Vagina (tissue), 2 donors: ENCODE measurements at places on chromosomes 4 and X.

GRCh38 chrX:107537815-107538214 is 88.4 kb downstream of the FRMPD3 start:
- DNase-seq, result no peak

DNA sequence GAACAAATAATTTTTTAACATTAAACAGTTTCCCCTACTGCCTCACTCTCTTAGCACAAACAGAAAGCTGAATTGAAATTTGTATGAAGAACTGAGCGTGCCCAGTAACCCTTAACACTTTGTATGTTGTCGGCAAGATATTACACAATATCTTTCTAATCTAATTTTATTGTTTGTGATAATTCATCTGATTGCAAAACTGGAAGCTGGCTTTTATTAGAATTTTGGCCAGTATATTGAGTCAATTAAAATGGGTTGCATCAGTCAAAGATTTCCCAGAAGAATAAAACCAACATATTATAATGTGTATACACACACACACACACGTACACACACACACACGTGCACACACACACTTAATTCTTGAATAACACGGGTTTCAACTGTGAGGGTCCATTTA is 2332.1 kb downstream of the PCDH7 start:
- no peak for DNase-seq

- DNase-seq, result no peak
Observed at GRCh38 chr4:83651846-83652245, 115.9 kb downstream of the GPAT3 start.

- DNase-seq, result no peak
Observed at GRCh38 chr4:127988638-127989037, 23.4 kb downstream of the ABHD18 start.

DNA sequence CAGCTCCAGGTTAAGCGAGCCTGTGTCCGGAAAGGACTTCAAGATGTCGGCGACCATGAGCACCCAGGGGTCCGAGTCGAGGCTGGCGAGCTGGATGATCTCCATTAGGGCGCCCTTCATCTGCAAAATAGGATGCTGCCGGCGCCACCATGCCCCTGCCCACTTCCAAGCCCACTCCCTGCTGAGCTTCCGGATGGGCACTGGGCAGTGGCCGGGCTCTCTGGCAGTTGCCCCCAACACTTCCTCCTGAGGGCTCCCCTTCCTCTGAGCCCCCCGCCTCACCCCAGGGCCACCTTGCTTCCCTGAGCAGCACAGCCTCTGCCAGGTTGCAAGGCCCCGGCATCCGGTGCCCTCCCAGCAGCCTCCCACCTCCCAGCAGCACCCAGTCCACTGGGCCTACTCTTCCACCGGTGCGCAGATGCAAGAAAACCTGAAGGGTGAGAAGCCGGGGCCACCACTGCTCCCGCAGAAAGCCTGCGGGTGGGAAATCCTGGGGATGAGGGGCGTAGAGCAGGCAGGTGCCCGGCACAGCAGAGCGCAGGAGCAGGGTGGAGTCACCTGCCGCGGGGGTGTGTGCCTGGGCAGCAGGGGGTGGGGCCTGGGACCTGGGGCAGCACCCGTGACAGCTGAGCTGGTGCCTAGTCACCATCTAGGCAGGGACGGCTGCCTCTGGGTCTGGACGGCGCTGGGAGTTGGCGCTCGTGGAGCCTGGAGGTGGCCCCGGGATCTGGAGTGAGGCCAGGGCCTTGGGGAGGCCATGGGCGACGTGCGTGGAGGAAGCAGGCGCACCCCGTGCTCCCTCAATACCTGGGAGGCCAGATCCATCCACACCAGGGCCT is 17.0 kb downstream of the NELFA start:
- DNase-seq, result no peak

- DNase-seq, result no peak
Observed at GRCh38 chr4:116070283-116070682, 956.9 kb upstream of the NDST4 start.

DNA sequence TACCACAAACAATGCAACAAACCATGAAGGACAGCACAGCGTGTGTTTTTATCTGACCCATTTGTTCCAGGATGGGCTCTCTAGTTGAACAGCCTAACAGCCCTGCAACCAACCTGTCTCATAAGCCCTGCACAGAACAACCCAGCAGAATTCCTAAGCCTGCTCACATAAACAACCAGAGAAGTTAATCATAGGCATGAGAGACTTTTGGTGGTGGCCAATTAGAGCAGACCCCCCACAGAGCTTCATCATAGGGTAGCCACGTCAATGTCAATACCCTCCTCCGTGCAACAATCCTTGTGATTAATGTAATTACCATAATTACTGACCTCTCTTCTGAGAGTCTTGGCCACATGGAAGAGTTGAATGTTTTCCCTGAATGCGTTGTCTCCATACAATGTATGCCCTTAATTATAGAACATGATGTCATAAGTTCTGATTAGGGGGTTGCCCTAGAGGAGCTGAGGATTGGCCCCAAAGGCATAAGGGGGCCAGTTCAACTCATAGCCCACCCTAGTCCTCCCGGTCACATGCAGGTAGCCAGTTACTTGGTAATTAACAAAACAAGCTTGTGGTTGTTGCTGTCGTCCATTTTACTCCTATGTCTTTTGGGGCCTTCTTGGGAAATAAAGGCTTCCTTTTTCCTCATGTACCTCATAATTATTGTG is 92.7 kb downstream of the SYNPO2 start:
- no peak for DNase-seq

DNA sequence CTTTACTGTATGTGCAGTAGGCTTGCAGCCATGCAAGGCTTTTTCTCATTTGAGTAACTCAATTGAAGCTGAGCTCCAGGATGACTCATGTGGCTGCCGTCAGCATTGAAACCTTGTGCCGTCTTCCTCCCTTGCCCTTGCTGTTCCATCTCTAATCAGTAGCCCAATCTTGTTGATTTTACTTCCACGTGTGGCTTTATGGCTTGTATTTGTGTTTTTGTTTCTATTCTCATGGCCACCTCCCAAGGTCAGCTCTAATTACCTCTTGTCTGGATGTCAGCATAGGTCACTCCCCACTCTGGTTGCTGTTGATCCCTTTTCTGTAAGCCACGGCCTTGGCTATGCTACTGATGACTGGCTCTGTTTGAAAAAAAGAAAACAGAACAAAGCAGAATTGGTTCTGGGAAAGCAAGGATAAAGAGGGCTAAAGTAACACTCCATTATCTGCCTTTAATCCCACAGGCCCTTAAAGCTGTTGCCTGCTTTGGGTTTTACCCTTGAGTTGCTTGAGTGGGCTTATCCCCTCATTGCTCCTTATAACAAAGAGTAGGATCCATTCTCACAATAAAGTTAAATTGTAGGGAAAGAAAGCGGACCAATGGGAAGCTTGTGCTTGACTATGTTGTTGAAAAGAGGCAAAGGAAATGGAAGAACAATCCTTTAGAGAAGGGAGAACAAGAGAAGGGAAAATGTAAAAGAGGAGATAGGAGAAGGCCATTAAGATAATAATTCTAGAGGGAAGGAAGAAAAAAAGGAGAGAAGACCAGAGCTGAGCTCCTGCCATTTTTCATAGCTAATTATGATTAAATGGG is 173.9 kb upstream of the PGRMC2 start:
- no peak for DNase-seq

DNA sequence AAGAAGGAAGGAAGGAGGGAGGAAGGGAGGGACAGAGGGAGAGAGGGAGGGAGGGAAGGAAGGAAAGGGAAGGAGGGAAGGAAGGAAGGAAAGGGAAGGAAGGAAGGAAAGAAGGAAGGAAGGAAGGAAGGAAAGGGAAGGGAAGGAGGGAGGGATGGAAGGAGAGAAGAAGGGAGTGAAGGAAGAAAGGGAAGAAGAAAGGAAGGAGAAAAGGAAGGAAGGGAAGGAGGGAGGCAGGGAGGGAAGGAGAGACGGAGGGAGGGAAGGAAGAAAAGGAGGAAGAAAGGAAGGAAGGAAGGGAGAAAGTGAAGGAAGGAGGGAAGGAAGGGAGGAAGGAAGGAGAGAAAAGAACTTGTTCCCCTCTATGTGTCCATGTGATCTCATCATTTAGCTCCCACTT is 465.0 kb downstream of the KCTD8 start:
- DNase-seq, result no peak

GRCh38 chr4:159077702-159078495 is 25.0 kb upstream of the RAPGEF2 start:
- DNase-seq, result no peak

GRCh38 chr4:169293343-169294176 is 22.8 kb upstream of the SH3RF1 start:
- no peak for DNase-seq

DNA sequence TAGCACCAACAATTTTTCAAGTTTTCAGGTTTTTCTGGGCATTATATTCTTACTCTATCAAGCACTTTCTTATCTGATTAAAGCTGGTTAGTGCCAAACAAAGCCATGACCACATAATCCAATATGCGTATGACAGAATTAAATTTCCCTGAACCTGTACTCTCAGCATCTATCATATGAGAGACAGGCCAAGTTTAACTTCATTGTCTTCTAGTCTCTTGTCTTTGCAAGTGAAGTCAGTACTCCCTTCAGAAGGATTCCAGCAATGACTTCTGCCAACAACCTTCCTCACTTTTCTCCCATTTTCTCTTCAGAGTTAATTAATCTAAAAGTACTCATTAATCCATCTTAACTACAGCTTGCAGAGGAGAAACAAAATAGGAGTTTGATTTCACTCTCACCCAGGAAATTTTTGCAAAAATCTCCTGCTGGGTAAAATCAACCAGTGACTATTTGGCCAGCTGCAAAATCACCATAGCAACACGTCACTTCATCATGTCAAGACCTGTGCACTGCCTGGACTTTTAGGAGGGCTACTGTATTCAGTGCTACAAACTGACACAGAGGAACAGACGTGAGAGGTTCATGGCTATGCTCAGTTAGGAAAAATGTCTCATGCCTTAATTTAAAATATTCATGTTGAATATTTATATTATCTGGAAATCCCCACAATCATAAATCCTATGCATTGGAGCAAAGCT is 208.4 kb downstream of the ANTXR2 start:
- DNase-seq, result no peak

DNA sequence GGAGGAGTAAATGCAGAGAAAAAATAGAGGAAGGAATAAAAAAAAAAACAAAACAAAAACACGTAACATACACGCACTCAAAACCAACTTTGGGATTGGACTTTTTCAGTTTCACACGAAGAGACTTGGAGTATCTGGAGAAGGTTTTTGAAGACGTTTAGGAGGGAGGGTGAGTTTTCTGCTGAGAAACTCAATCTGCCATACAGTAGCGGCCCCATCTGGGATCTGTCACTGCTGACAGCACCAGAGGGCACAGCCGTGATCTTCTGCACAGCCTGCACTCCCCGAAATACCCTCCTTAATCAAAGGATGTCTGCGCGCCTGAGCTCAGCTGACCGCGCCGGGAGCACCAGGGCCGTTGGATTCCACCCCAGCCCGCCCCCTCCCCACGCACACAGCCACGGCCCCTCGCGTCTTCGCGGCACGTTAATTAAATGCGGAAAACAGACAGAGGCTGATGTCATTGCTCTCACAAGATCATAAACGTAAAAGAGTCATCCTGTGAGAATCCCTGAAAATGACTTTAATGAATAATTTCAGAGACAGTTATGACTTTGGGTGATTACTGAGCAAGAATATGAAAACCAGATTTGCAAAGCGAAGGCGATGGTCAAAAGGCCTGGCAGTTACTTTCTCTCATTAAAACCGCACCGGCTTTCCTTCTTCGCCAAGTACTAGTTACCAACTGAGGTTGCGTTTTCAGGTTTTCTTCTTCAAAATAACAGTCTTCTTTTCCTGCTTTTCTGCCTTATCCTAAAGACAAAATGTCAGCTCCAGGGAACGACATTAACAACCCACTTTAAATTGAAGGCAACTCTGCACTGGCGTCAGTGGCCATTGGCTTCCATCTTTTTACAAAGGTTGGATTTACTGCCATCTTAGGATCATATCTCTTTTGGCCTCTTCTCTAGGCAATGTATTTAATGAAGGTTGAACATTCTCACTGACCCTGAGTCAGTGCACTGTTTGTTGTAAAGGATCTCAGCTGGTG is 10.6 kb downstream of the HAND2 start:
- DNase-seq, result no peak

DNA sequence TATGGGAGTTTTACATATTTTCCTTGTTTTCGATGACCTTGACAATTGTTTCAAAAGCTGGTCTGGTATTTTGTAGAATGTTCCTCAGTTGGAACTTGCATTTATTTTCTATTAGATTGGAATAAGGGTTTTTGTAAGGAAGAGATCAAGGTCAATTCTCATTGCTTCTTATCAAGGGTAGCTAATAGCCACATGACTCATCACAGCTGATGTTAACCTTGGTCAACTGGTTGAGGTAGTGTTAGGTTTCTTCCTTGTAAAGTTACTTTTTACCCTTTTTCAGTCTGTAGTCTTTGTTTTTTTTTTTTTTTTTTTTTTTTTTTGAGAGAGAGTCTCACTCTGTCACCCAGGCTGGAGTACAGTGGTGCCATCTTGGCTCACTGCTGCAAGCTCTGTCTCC is 257.2 kb downstream of the SNCA start:
- no peak for DNase-seq

DNA sequence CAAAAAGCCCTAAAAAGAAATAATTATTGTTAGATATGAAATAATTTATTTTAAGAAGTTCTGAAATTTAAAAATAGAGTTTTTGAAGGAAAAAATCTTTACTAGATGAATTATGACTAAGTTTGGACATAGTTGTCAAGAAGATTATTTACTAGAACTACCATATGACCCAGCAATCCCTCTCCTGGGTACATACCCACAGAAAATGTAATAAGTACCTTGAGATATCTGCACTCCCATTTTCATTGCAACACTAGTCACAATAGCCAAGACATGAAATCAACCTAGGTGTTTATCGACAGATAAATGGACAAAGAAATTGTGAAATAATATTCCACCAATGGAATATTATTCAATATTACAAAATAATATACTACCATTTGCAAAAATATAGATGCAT is 109.9 kb downstream of the PDHA2 start:
- DNase-seq, result no peak

DNA sequence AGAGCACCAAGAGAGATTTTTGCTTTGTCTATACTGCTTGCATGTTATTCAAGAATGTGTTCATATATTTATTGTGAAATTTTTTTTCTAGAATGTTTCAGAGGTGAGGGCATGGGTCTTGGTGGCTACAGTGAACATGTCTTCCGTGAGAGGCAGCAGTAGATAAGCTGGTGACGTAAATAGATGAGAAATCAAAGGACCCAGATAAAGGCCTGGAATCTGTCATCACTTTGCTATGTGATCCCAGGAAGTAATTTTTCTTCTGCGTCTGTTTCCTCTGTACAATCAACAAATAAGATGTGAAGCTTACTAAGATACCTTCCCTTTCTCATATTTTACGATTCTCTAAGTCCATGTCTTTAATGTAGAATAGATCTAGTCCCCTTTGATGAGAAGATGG is 129.1 kb downstream of the COL4A6 start:
- DNase-seq, result no peak

GRCh38 chr4:57214654-57215411 is 104.6 kb upstream of the IGFBP7 start:
- DNase-seq, result no peak

- no peak for DNase-seq
Observed at GRCh38 chrX:41563876-41564275, 116.7 kb downstream of the NYX start.

DNA sequence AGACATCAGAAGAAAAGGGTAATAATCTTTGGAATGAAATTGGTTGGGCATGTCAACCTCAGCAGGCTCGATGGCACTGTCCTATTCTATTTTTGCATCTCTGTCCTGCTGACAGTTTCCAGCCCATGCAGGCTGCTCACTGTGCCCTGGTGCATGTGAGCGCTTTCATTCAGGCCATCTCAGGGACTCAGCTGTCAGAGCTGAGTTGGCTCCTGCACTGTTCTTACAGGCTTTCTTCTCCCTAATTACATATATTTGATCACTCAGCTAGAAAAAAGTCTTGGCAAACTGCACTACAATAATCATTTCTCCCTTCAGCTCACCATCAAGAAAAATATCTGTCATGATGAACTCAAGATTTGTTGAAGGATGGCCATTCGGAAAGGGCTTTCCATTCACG is 84.7 kb downstream of the RASL11B start:
- peak; percentile 52 for DNase-seq
